Sigmoid colon (tissue), 7 donors: ENCODE measurements at places on chromosomes 3 and 15. TPM values are rescaled to one million over a fixed set of nuclear protein-coding genes. Genes with fewer than 3 reads are reported as not detected.

DNA sequence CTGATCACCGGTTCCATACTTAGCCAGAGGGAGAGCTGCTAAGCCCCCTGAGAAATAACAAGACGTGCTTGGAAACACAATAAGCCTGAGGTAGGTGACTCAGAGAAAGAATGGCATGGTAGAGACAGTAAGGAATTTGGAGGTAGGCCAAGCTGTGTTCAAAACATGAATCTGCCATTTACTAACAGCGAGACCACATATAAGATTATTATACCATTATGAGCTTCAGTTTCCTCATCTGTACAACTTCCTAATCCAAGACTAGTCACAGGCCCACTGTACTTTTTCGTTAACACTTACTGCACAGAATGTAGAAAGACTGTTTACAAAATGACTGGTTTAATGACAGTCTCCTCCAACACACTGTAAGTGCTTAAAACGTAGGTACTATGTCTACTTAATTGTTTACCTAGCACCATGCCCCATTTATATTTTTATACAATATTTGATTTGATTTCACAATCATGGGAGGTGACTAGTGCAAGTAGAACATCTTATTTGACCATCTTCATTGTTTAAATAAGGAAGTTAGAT, 25.7 kb downstream of the ATOSA start:
- DNase-seq, result no peak

DNA sequence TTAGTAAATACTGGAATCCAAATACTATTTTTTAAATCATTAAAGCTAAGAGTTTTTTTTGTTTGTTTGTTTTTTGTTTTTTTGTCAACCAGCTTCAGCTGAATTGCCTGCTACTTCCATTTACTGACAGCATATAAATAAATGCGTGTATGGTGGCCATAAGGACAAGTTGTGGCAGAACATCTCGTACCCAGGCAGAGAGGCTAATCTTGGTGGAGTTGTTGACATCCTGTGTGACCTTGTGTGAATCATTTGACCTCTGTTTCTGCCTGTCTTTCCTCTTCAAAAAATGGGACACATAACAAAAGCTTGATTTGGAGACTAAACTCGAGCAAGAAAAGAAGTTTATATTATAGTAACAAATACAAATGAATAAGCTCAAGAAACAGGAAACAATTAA, 734.2 kb downstream of the MCTP2 start:
- no peak for DNase-seq

GRCh38 chr3:182078316-182078715, 366.6 kb downstream of the SOX2 start:
- DNase-seq, result no peak

GRCh38 chr15:76987276-76987675, 7.7 kb upstream of the PSTPIP1 start:
- DNase-seq, result no peak

DNA sequence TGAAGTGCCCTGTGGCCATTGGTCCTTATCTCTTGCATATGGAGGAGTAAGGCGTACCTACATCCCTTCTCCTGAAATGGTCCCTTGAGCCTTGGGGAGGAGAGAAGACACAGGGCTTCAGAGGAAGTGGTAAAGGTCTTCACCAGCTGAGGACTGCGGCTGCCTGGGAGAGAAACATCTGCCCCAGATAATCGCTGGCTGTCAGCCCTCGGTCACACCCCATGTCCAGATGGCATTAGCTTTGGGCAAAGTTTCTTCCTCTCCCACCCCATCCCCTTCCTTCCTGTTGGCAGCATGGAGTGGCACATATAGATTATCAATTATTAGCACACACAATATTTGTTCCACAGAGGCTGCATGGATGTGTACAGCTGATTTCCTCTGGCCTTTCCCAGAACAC, 61.6 kb downstream of the LRTM1 start:
- no peak for DNase-seq

- no peak for DNase-seq
Measured at GRCh38 chr15:69664572-69665571, 212.3 kb downstream of the RPLP1 start.

- no peak for DNase-seq
Measured at GRCh38 chr3:119346076-119346496, 51.9 kb downstream of the ARHGAP31 start.

DNA sequence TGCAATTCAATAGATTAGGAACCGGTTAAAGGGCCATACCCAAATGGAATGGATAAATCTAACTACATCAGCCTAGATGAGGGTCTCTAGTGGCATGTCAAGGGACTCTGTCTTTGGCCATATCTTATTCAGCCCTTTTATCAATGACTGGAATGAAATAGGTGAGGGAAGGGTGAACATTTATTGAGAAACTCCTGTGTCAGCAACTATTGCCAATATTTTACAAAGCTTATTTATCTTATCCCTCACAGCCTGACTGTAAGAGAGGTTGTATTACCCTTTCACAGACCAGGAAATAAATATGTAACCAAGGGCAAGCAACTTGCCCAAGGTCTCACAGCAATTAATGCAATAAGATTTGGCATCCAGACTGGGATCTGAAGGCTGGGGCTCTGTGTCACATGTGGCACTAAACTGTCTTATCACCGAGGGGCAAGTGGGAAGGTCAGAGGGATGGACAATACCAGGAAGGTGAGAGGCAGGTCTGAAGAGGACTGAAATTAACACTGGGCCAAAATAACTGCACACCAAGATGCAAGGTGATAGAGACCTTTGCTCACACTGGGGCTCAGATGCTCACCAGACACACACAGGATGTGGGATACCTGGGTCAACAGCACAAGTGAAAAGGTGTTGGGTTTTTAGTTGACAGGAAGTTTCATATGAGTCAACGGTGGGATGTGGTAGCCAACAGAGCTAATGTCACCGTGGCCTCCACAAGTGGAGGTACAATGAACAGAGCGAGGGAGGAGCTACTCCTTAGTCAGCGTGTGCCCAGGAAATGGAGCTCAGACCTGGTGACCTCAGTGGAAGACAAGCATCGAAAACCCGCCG, 261.3 kb downstream of the RPLP1 start:
- DNase-seq, result no peak

GRCh38 chr15:92608866-92609700, 46.5 kb downstream of the FAM174B start:
- DNase-seq, result peak; percentile 36

GRCh38 chr15:69757186-69757585, 304.6 kb downstream of the RPLP1 start:
- DNase-seq, result no peak

GRCh38 chr3:55636300-55637195, 149.4 kb upstream of the WNT5A start:
- no peak for DNase-seq

DNA sequence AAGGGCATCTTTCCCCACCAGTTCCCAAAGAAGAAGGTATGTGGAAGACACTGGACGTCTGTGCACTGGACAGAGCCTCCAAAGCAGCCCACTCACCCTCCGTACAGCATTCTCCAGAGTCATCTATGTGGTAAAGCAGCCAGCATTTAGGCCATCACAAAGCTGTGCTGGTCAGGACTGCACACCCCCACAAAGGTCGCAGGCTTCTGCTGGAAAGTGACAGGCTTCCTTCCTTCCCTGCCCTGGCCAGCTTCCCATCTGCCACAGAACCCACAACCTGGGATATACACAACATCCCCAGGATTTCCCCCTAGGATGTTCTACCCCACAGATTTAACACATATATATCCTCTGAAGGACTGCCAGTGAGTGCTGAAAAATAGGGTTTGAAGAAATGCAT, 64.6 kb upstream of the GALNT15 start:
- no peak for DNase-seq

DNA sequence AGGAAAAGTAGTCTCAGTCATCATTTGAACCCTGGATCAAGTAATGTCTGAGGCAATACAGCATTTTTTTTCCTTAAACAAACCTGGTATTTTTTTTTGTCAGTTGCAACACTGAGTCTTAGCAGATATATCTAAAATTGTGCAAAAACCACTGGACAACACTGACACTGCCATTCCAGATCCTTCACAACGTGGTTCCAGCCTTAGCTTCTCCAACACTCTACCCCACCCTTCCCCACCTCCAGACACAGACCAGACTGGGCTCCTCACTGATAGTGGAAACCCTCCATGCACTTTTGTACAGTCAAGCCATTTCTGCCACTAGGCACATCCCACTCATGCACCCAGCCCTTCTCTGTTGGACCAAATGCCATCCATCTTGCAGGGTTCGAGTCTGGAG, 199.6 kb upstream of the CTNNB1 start:
- no peak for DNase-seq

- DNase-seq, result no peak
Measured at GRCh38 chr3:114556657-114557213, 262.9 kb downstream of the TIGIT start.

DNA sequence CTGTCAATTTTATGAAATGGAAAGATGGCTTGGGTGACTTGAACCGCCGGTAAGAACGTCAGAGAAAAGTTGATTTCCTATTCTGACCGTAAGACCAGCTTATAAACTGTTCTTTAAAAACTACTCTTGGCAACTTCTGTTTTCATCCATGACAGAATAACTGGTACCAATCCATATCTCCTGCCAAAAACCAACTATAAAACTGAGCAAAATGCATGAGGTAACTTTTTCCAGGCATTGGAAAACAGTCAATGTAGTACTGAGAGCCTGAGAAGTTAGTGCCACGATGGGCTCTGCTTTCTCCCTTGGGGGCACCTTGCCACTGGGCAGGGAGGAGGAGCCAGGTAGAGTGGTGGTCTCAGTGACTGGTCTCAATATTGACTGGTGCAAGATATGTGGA, 615.2 kb upstream of the TBL1XR1 start:
- no peak for DNase-seq

- DNase-seq, result no peak
Measured at GRCh38 chr3:72568083-72568482, 280.2 kb downstream of the SHQ1 start.

- no peak for DNase-seq
Measured at GRCh38 chr3:127217596-127218453, 24.9 kb downstream of the PRR23E start.

DNA sequence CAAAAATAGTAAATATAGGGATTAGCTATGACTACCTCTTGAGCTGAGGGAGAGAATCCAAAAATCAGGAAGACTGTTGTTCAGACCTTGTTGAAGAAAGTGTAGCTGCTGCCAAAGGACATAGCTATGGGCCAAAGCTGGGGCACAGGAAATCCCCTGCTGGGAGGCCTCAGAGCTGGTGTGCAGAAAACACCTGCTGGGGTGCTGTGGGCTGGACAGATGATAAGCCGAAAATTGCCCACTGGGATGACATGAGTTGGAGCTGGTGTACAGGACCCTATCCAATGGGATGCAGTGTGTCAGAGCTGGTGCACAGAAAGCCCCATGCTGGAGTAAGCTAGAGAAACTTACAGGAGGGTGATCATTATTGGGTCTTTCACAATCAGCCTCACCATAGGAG, 121.9 kb downstream of the NEO1 start:
- no peak for DNase-seq

- no peak for DNase-seq
Measured at GRCh38 chr15:41487381-41487780, 6.3 kb upstream of the ITPKA start.

- DNase-seq, result no peak
Measured at GRCh38 chr15:55970286-55970685, 23.1 kb downstream of the NEDD4 start.

GRCh38 chr15:101398247-101398646, 91.3 kb downstream of the PCSK6 start:
- no peak for DNase-seq

- DNase-seq, result no peak
Measured at GRCh38 chr3:107913701-107914100, 177.1 kb downstream of the CD47 start.

GRCh38 chr15:63035977-63036376, 6.6 kb upstream of the TPM1 start:
- DNase-seq, result no peak

DNA sequence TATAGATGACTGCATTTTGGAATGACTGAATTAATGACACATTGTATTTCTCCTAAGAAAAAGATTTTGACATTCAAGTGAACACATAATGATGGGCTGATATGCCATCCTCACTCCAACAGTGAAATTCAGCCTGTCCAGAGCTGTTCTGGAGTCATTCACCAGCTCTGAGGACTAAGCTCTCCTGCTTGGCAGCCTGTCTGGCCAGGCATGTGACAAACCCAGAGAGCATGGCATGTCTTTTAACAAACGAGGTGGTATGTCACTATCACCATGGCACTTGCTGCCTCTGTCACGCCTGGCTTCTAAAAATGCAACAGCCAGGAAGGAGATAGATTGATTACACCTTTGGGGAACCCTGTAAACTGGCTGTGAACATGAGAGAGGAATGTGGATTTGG, 1.4 kb downstream of the ACTC1 start:
- DNase-seq, result no peak

GRCh38 chr3:97705764-97706163, 58.8 kb upstream of the ARL6 start:
- DNase-seq, result no peak

DNA sequence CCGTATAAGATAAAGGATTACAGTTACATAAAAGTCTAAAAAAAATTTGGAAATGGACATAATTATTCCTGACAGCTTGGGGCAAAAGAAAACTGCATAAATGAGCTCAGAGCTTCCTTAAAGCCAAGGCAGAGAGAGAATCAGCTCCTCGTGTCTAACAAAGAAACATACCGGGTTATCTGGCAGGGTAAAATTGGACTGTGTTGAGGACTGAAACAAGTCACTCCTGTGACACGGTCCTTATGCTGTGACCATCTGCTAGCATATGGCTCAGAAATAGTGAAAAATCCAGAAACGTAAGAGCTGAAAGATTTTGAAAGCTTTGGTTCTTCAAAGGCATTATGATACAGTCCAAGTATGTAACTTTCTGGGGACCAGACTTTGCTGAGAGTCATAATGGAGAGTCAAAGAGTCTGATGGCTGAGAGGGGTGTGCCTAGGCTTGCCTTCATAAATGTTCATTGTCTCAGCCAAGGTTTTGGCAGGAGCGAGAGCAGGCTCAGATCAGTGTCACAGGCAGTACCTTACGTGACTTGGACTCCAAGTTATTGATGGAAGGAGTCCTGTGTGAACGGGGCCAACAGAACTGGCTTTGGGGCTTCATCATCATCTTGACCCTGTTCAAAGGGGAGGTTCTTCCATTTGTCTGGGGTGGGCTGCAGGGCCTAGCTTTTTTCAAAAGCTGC, 12.5 kb downstream of the MAP6D1 start:
- DNase-seq, result no peak

GRCh38 chr15:69873807-69874206, 223.9 kb downstream of the TLE3 start:
- no peak for DNase-seq

GOLGA6L7 gene
- total RNA-seq, result not detected

ST3GAL6 gene
- total RNA-seq, result 3.9 TPM

APBA2 gene
- total RNA-seq, result 1.7 TPM

C3orf33 gene
- 4.1 TPM for total RNA-seq

CCDC71 gene
- 12.5 TPM for total RNA-seq

PAQR9 gene
- total RNA-seq, result not detected

NR2F2 gene
- 47.9 TPM for total RNA-seq

RTP1 gene
- not detected for total RNA-seq

GOLGA8S gene
- total RNA-seq, result not detected

SSUH2 gene
- total RNA-seq, result not detected

SEMA3F gene
- total RNA-seq, result 11.4 TPM

CCR9 gene
- total RNA-seq, result not detected

SKIL gene
- 52.6 TPM for total RNA-seq
